ENCODE measurements at places on chromosomes 16 and 17.

DNA sequence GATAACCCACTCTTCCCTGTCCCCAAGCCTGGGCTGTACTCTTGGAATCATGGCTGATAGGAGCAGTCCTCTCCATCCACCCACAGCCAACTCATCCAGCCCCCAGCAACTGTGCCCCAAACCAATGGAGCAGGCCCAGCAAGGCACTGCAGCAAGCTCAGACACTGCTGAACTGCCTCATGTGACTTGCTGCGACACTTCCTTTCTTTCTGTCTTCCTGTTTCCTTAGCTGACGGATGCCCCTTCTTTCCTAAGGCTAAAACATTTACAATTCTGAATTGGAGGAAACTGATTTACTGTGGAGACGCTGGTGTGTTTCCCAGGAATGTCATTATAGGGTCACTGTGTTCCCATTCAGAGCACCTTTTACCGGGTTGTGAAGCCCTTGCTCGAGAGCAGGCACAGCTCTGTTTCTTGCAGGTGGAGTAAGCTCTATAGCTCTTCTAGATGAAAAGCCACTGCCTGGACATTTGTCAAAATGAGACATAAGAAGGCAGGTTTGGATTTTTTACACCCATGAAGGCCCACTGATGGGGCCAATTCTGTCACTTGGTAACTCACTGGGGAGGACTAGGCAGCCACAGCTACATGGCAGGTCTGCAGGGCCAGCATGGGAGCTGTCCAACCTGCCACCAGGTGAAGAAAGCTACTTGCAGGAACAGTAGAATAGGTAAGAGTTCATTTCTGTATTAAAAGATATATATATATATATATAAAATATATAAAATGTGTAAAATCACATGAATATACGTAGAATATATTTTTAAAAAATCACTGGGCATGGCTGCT lies 27.4 kb downstream of the TMEM11 start:
- DNase-seq: no peak

DNA sequence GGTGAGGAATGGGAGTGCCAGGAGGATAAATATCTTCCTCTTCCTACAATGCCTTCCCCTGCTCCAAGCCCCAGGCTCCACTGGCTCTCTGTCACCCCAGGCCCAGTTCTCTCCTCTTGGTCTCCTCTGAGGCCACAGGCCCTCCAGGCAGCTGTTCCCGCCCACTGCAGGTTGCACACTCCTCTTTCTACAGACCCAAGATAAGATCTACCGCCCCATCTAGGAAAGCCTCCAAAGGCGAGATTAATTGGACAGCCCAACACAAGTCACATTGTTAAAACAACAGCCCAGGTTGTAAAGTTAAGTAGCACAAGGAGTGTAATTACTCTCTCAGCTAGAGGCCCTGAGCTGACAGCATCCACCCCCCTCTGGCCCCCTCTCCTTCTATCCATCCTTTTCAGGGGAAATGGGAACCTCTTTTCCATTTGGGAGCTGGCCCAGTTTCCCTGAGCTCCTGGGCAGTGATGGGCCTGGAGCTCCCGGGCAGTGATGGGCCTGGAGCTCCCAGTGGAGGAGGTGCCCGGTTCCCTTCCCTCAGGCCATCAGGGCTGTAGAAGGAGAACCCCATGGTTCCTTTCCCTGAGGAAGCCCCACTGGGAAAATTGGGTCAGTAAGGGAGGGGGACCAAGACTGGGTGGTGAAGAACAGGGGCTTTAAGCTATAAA lies 7.3 kb downstream of the DLX4 start:
- no peak for DNase-seq

- DNase-seq: no peak
Measured at GRCh38 chr17:74224959-74225725, 11.8 kb downstream of the TTYH2 start.

DNA sequence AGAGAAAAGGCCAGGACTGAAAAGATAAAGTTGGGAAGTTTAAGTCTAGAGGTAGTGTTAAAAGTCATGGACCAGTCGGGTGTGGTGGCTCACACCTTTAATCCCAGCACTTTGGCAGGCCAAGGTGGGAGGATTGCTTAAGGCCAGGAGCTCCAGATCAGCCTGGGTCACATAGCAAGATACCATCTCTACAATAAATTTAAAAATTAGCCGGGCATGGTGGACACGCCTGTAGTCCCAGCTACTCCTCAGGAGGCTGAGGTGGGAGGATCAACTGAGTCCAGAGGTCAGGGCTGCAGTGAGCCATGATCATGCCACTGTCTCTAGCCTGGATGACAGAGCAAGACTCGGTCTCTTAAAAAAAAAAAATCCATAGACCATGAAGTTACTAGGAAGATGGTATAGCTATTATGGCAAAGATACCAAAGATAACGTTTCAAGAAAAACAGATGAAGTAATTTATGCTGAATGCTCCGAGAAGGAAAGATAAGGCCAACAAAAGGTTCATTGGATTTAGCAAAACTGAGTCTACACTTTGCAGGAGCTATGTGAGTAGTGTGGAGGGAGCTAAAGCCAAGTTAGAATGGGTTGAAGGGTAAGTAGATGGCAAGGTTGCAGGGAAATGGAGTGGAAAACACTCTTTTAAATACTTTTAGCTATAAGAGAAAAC lies 11.7 kb downstream of the TRIM37 start:
- no peak for DNase-seq

DNA sequence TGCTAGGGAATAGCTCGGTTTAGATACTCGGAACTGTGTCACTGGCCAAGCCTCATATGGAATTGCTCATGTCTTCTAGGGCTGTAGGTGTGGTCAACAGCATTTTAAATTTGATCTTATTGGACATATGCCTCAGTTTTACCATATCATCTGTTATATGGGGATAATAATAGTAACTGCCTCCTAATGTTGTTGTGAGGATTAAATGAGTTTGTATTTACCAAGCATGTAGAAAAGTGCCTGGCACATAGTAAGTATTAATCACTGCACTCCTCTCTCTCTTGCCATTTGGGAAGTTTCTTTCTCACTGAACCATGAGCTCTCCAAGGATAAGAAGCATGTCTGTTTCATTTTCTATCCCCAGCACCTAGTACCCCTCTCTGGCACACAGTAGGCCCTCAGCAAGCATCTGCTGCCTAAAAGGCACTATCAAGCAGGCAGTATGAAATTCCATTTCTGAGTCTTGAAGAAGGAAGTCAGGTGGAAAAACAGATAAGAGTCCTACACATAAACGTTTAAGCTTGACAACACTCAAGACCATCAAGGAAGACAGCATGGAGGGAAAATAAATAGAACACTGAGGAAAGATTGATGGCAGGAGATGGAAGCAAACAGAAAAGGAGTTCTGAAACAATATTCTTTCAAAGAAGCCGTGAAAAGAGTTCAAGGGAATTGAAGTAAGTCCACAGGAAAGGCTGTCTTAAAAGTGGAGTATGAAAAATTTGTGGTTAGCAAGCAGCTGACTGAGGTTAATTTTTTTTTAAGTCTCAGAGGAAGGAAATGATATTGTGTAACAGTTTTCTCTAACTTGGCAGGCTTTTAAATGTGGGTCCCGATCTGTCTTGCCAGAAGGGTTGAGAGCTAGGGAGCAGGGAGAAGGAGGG lies 2.2 kb upstream of the ATP6V0A1 start:
- DNase-seq: no peak

GRCh38 chr16:50588276-50588675 lies 40.1 kb downstream of the NKD1 start:
- no peak for DNase-seq

GRCh38 chr16:7400117-7400890 lies 67.7 kb downstream of the RBFOX1 start:
- DNase-seq: no peak

DNA sequence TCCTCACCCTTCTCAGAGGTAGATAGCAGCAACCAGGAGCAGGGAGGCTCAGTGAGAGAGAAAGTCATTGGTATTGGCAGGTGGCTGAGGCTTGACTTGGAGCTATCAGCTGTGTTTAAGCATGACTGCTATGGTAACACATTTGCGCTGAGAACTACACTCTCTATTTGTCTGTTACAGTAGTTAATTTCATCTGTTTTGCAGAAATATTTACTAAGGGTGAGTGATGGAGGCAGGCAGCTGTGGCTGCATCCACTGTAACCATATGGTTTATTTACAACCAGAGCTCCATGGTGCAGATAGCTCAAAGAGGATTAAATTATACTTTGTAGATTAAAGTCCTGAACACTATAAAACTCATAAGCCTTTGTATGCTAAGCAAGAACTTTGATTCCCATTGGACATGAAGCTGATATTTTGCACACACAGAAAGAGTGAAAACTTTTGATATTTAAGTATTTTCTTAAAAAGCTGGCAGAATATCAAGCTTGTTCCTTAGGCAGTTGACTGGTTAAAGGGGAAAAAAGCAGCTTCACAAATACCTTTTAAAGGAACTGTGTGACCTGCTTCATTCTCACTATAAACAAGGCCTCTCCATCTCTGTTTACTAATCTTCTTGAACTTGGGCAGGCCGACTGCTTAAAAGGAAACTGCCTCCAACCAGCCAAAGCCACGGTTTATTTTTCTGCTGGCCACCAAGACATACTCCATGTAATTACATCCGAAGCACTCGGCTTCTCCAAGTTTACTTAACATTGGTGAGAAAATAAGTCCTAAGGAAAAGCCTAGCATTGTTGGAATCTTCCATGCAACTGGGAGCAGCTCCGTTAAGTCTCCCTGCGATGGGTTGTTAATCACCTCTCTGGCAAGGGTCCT lies 299.8 kb upstream of the ZFHX3 start:
- DNase-seq: no peak

DNA sequence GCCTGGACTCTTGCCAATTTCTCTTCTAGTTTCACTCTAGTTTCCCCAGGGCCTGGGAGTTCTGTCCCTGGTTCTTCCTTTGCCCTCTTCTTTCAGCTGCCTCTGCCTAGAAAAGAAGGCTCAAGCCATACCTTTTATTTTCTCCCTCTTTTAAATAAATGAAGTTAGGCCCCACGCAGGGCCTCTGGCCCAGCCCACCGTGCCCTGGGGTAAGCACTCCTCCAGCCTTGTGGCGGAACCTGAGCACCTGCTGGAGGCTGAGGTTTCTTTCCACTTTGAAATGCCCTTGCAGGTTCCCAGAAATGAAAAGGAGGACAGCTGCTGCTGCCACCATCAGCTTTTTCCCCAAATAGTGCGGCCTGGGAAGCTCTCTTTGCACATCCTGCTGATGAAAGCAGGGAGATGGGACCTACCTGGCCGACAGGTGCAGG lies 139.4 kb downstream of the CCDC182 start:
- DNase-seq: no peak

DNA sequence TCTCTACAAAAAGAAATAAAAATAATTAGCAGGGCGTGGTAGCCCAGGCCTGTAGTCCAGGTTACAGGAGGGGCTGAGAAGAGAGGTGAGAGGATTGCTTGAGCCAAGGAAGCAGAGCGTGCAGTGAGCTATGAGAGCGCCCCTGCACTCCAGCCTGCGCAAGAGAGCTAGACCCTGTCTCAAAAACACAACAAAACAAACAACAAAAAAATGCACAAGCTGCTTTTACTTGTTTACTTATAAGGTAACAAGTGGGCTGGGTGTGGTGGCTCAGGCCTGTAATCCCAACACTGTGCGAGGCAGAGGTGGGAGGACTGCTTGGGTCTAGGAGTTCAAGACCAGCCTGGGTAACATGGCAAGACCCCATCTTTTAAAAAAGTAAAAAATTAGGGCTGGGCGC lies 1.7 kb downstream of the CYTH1 start:
- peak; percentile 49 for DNase-seq

DNA sequence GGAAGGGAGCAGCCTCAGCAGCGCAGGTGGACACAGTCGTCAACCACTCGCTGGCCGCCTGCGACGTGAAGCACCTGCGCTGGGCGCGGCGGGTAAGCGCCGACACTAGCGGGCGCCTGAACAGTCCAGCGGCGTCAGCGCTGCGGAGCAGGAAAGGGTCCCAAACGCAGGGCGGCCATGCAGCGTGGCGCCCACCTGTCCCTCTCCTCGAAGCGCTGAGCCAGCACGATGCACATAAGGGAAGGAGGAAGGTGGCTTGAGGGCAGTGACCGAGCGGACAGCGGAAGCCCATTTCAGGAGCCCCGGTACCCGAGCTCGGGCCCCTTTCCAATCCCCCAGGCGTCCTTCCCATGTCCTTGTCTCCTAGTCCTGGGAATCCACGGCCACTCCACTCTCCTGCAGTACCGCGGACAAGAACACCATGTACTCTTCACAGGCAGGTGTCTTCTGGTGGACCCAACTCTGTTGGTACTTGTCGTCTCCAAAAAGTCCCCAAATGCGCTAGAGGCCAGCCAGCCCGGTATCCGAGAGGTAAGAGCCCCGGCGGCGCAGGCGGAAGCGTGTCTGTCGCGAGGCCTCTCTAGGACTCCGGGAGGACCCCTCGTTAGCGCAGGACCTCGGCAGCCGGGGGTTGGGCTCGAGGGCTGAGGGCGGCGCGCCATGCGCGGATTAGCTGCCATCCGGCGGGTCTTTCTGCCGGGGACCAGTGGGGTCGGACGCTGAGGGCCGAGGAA lies 14.4 kb downstream of the ZNF232 start:
- peak; percentile 60 for DNase-seq

GRCh38 chr17:38415250-38416194 lies 12.7 kb upstream of the ARHGAP23 start:
- DNase-seq: peak; percentile 64

- DNase-seq: no peak
Measured at GRCh38 chr17:44850025-44850424, 2.3 kb downstream of the HIGD1B start.

DNA sequence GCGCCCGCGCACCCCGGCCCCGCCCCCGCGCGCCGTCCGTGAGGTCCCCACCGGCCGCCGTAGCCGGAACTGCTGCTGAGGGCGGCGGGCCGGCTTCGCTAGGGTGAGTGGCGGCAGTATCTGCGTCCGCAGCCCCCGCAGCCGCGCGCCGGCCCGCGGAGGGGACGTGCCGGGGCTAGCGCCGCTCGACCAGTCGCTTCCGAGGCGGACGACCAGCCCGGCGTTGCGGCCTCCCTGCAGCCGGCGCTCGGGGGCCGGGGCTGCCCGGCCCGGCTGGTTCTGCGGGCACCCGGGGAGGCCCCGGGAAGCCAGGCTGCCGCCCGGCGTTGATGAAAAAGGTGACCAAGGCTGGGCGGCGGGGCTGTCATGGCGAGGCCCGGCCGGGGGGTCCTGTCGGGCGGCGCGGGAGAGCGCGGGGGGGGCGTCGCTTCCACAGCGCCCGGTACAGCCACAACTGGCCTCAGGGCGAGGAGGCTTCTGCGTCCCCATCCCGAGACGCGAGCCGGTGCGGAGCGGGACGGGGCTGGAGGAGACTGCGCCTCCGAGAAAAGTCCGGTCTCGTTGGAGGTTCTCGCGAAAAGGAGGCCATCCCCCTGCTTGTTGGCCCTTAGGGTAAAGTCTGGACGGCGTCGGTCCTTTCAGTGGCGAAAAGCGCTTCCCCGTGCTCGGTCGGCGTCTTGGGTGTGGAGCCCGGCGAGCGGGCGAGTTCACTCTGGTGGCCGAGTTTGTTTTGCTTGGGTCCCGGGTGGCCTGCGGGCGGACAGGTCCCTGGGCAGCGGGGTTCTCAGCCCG lies at the start of gene CRAMP1:
Gene CRAMP1, plus strand, starts transcription at position 41 of the 792 bp plus-strand sequence. CDS start 2,280 bp downstream, outside the sequence.
- peak; percentile 48 for DNase-seq
